Calu3 (cell line): ENCODE measurements at places on chromosomes 7 and 10. TPM values are rescaled to one million over a fixed set of nuclear protein-coding genes. Genes with fewer than 3 reads are reported as not detected.
A peak's percentile ranks its signal among the peaks of the same experiment; 100 is the strongest.

DNA sequence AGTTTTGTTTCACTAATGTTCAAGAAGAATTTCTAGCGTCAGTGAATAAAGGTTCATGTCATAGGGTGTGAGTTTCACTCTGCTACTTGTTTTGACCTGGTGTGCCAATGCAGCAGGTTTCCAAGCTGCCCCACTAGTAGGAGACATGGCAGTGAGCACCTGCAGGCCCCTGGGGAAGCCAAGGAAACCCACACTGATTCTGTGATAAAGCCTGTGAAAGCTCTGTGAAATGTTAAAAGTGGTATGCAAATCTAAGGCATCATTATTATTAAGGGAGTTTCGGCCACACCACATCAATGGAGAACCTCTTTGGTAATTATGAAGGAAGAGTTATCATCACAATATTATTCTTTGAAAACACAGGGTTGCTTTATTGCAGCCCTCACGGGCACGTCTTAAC, 46.4 kb downstream of the ABCB5 start:
- no peaks in the 10 kb centered on the region for H3K36me3 ChIP-seq
- peaks cover 13% of the 10 kb centered on the region for H3K27me3 ChIP-seq
- no peak overlapping the region for H3K27ac ChIP-seq
- no peaks in the 10 kb centered on the region for H3K4me1 ChIP-seq
- H3K4me3 ChIP-seq: no peak overlapping the region
- DNase-seq: no peak

DNA sequence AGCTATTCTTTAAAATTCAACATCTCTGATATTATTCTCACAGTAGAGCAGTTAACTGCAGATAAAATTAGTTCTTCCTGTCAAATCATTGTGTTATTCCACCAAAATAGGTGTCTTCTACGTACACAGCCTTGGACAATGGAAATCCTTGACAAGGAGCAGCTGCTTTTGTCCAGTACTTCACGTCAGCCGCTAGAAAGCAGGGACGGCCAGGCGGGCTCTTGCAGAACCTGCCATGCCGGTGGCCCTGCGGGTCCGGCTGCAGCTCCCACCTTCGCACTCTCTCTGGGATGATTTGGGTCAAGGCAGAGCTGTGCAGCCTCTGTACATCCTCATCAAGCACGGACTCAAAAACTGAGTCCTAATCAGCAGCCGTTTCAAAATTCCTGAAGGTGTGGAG, 2.2 kb upstream of the FOXI2 start:
- no peak overlapping the region for H3K4me3 ChIP-seq
- DNase-seq: no peak
- H3K27ac ChIP-seq: no peak overlapping the region

The LMBR1 gene
- total RNA-seq: 85.8 and 91.1 TPM in 2 replicates

- DNase-seq: no peak
- H3K27me3 ChIP-seq: no peaks in the 10 kb centered on the region
- no peak overlapping the region for H3K4me3 ChIP-seq
- H3K4me1 ChIP-seq: no peaks in the 10 kb centered on the region
Observed at GRCh38 chr10:10490581-10490980, 527.1 kb upstream of the CELF2 start.

GRCh38 chr7:155935726-155936125, 123.5 kb upstream of the SHH start:
- no peak for DNase-seq
- H3K4me3 ChIP-seq: no peak overlapping the region
- H3K27ac ChIP-seq: no peak overlapping the region
- peaks cover 14% of the 10 kb centered on the region for H3K27me3 ChIP-seq

DNA sequence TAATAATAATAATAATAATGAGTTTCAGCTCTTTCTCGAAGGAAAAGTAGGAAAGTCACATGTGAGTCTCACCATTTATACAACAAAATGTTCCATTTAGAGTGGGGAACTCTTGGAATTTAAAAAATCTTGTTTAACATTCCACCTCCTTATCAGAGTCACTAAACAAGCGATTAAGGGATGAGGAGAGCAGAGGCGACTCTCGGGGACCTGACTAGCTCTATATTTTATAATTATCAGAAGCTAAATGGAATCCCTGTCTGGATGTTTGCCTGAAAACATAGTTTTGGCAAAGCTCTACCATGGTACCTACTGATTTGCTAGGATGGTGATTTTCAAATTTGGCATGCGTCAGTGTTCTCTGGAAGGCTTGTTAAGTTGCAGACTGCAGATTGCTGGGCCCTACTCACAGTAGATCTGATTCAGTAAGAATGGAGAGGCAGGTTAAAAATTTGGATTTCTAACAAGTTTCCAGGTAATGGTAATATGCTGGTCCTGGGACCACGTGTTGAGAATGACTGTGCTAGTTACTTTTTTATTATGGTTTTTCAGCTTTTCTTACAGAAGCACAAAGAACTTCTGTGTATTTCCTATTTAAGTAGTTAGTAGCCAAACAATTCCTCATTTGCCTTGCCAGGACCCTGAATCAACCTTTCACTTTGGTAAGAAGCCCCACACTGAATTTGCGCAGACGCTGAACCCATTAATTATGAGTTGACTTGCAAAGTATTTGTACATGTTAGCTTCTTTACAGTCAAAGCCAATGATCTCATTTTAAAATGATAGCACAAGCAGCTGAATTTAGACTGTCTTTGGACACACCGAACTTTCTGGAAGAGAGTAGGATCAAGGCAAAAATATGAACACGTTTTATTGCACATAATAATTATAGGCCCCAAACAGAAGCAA, 39.5 kb downstream of the CPED1 start:
- H3K36me3 ChIP-seq: no peaks in the 10 kb centered on the region
- H3K27ac ChIP-seq: no peak overlapping the region
- no peak overlapping the region for H3K4me3 ChIP-seq

The OR9A2 gene
- total RNA-seq: not detected in 2 replicates

The CTNNA3 gene
- not detected in 2 replicates for total RNA-seq

DNA sequence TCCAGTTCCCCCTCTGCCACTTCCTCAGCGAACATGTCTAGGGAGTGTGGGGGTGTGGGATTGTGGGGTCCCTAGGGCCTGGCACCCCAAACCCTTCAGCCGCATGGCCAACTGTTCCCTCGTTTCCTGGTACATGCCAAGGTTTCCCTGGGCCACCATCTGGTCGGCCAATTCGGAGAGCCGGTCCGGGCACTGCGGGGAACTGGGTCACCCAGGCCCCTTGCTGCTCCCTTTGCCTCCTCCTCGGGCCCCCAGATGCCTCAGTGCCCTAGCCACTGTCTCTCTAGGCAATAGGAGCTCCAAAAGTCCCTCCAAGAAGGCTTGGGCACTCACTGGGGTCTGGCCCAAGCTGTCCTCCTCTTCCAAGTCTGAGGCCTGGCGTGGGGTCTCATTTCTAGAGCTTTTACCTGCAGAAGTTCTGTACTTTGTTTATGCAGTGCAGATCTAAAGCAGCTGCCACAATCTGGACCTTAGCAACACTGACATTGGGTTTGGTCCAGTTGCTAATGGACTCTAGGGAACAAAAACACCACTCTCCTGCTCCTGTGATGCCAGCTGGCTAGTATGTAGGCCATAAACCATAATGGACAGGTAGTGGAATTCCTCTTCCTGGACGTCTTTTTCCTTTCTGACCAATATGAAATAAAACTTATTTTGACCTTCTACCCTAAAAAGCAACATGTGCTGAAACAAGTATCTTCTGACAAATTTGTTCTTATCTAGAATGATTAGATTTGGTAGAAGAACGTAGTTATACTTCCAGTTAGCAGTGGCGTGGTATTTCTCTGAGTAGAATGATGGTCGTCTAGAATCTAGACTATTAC, 172.9 kb downstream of the LRRC4 start:
- no peak for DNase-seq
- peaks cover 9% of the 10 kb centered on the region for H3K36me3 ChIP-seq
- no peak overlapping the region for H3K4me3 ChIP-seq
- no peaks in the 10 kb centered on the region for H3K4me1 ChIP-seq
- no peaks in the 10 kb centered on the region for H3K27me3 ChIP-seq
- H3K27ac ChIP-seq: no peak overlapping the region

GRCh38 chr10:13885238-13885990, 298.6 kb downstream of the PRPF18 start:
- H3K27ac ChIP-seq: no peak overlapping the region
- peaks cover 8% of the 10 kb centered on the region for H3K4me1 ChIP-seq
- DNase-seq: no peak
- H3K27me3 ChIP-seq: peaks cover 34% of the 10 kb centered on the region
- peaks cover 4% of the 10 kb centered on the region for H3K36me3 ChIP-seq

DNA sequence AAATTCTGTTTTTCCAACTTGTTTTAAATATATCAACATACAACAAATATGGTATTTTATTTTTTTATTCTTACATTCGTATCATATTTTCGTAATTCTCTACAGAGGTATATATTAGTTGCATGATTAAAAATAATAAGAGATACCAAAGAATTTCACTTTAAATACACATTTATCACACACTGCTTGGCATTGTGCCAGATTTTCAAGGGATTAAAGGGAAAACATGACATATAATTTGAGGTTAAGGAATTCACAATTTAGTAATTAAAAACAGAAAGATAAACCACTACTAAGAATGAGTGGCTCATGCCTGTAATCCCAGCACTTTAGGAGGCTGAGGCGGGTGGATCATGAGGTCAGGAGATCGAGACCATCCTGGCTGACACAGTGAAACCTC, 484.7 kb upstream of the SORCS1 start:
- no peaks in the 10 kb centered on the region for H3K4me1 ChIP-seq
- no peaks in the 10 kb centered on the region for H3K36me3 ChIP-seq
- H3K27ac ChIP-seq: no peak overlapping the region
- no peak overlapping the region for H3K4me3 ChIP-seq

- no peaks in the 10 kb centered on the region for H3K27me3 ChIP-seq
- H3K4me3 ChIP-seq: peak overlapping the region; percentile 93
- H3K36me3 ChIP-seq: peaks cover 48% of the 10 kb centered on the region
- peak overlapping the region; percentile 86 for H3K27ac ChIP-seq
- peaks cover 6% of the 10 kb centered on the region for H3K4me1 ChIP-seq
- DNase-seq: no peak
Observed at GRCh38 chr10:103967448-103968071, 620 bp downstream of the SLK start.

DNA sequence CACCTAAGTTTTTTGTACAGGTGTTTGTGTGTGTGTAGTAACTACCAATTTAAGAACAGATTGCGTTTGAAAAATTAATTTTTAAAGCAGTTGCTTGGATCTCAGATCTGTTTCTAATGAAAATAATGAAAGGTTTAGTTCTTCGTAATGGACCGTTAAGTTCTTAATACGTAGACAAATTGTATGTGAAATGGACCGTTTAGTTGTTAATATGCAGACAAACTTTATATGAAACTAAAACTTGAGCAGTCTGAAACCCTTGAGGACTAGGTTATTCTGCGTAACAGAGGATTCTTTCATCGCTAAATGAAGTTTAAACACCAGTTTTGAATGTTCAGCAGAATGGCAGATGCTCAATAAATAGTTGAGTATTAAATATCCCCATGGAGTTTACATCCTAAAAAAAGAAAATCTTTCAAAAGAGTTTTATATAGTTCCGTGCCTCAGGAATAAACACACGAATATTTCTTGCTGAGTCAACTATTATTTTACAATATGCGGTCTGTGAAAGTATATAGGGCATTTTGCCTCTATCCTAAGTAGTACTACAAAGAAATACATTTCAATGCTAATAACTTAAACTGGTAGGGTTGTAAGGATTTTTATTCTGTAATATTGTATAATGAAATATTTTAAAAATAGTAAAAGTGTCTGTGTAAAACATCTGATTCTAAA, 1.2 kb downstream of the DBF4 start:
- no peaks in the 10 kb centered on the region for H3K27me3 ChIP-seq
- DNase-seq: no peak
- H3K36me3 ChIP-seq: peaks cover 31% of the 10 kb centered on the region

The GPR141 gene
- total RNA-seq: not detected in 2 replicates

GRCh38 chr10:49431426-49431825, 35.5 kb upstream of the DRGX start:
- no peaks in the 10 kb centered on the region for H3K4me1 ChIP-seq
- H3K27ac ChIP-seq: no peak overlapping the region
- DNase-seq: no peak
- H3K4me3 ChIP-seq: no peak overlapping the region

GRCh38 chr10:122258136-122259074, 12.7 kb upstream of the BTBD16 start:
- DNase-seq: no peak
- peaks cover 3% of the 10 kb centered on the region for H3K4me1 ChIP-seq
- no peak overlapping the region for H3K4me3 ChIP-seq
- H3K27ac ChIP-seq: no peak overlapping the region

The UCMA gene
- total RNA-seq: not detected in 2 replicates

The SRRM3 gene
- 0.21 TPM in 1 of 2 replicates, not detected in the other for total RNA-seq

DNA sequence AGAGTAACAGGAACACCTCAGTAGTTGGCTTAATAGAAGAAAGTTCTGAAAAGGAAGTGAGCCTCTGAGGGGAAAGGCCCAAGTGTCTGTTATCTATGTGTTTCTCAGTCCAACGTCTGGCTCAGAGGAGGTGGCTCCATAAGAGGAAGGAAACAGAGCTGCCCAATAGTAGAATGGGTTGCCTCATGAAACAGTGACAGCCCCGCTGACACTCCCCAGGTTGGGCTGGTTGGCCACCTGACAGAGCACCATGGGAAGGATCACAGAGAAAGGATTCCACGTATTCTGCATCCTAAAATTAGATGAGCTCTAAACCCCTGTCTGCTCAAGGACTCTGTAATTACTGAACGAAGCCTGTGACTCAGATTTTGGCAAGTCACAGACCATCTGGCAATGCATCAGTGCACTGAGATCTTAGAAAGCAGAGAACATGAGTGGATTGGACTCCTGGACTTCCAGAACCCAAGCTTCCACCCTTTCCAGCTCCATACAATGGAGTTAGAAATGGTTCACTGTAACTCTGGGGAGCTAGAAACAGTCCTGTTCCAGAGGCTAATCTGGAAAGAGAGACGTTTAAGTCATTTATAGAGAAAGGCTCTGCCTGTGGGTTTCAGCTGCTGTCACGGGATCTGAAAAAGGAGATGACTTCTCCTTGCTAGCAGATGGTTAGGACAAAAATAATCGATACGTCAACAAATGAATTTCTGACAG, 2.9 kb downstream of the PKD2L1 start:
- DNase-seq: no peak
- H3K36me3 ChIP-seq: no peaks in the 10 kb centered on the region
- peaks cover 78% of the 10 kb centered on the region for H3K27me3 ChIP-seq
- H3K4me1 ChIP-seq: no peaks in the 10 kb centered on the region
- H3K4me3 ChIP-seq: no peak overlapping the region
- H3K27ac ChIP-seq: no peak overlapping the region

GRCh38 chr10:20658158-20658557, 239.0 kb downstream of the NEBL start:
- H3K4me1 ChIP-seq: no peaks in the 10 kb centered on the region
- no peak for DNase-seq
- H3K36me3 ChIP-seq: no peaks in the 10 kb centered on the region

- peaks cover 22% of the 10 kb centered on the region for H3K36me3 ChIP-seq
- H3K4me1 ChIP-seq: peaks cover 24% of the 10 kb centered on the region
- H3K4me3 ChIP-seq: no peak overlapping the region
- DNase-seq: no peak
- H3K27ac ChIP-seq: no peak overlapping the region
Observed at GRCh38 chr10:59847888-59848287, 58.5 kb downstream of the CCDC6 start.

The VENTX gene
- not detected in 2 replicates for total RNA-seq

The TMEM130 gene
- total RNA-seq: not detected in 2 replicates

GRCh38 chr7:66682350-66683093, 53.8 kb downstream of the KCTD7 start:
- peak overlapping the region; percentile 95 for H3K27ac ChIP-seq
- H3K4me1 ChIP-seq: peaks cover 8% of the 10 kb centered on the region
- H3K36me3 ChIP-seq: peaks cover 27% of the 10 kb centered on the region
- no peaks in the 10 kb centered on the region for H3K27me3 ChIP-seq
